ENCODE measurements at places on chromosomes 5 and 9.
A peak's percentile ranks its signal among the peaks of the same experiment; 100 is the strongest.

- no peak for DNase-seq
Measured at GRCh38 chr5:181109489-181110013, 21.4 kb downstream of the OR2V1 start.

DNA sequence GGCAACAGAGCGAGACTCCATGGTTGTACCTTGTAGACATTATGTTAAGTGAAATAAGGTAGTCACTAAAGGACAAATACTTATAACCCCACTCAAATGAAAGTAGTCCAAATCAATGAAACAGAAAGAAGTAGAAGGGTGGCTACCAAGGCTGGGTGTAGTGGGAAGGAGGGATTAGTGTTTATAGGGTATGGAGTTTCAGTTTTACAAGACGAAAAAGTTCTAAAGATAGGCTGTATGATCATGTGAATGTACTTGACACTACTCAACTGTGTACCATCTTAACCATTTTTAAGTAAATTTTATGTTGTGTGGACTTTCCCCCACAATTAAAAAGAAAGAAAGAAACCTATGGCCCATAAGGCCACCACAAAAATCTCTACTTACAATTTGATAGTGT is 32.2 kb downstream of the ALDH7A1 start:
- DNase-seq = no peak

DNA sequence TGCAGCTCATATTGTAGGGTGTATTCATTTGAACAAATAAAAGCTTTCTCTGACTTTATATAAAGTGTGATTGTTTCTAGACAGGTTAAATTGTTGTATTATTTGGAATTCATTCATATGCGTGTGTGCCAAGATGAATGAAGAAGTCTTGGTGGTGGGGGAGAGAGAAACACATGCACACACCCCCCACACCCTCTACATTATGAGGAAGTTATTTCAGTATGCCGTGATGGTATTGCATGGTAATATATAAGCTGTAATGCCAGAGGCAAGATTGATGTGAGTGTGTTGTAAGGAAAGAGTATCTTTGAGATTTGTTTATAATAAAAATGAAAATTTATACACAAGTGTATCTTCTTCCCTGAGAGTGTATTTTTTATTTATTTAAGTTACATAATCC is 71.0 kb downstream of the IPO11 start:
- DNase-seq = no peak

GRCh38 chr5:111756581-111757354 is at the start of gene NREP:
NREP (minus strand) TSS chr5:111757194; CDS start chr5:111755772, 1,422 bp downstream.
- peak; percentile 51 for DNase-seq

DNA sequence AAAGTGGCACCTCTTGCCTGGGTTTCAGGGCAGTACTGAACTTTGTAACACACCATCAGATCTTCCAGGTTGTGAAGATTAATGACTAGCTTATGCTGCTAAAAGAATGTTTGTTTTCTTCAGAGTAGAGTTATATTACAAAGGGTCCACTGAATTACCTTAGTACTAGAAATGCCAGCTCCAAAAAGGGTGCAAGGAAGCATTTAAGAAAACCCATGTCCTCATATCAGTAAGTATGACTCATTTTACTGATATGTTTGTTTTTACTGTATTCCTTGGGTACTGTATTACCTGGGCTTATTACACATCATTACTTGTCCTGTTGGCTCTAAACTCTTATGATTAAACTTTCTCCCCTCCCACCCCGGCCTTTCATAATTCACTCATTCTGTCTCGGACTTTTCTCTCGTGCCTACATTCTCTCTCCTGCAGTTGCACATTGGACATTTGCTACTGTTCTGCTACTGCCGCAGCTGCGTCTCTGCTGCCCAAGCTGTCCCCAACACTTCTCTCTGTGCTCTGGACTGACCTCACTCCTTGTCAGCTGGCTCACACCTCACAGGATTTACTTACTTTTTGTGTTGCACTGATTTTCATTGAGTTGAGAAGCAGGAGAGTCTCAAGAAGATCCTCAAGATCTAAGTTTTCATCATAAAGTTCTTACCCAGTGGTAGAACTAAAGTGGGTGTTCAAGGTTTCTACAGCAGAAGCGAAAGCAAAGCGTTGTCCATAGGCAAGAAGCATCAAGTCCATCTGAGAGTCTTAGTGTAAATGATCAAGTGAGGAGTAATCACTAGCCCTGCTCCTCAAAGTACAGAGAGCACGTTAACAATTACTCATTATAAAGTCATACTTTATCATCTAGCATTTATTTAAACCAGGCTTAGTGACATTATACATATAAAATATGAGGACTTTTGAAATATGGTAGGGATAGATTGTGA is 53.2 kb upstream of the C9orf72 start:
- DNase-seq = no peak

GRCh38 chr9:91589101-91589553 is 165.5 kb upstream of the NFIL3 start:
- peak; percentile 46 for DNase-seq

- DNase-seq = no peak
Measured at GRCh38 chr9:127119320-127119709, 3.1 kb downstream of the ANGPTL2 start.

GRCh38 chr5:95711501-95712346 is 19.4 kb upstream of the RHOBTB3 start:
- peak; percentile 61 for DNase-seq

DNA sequence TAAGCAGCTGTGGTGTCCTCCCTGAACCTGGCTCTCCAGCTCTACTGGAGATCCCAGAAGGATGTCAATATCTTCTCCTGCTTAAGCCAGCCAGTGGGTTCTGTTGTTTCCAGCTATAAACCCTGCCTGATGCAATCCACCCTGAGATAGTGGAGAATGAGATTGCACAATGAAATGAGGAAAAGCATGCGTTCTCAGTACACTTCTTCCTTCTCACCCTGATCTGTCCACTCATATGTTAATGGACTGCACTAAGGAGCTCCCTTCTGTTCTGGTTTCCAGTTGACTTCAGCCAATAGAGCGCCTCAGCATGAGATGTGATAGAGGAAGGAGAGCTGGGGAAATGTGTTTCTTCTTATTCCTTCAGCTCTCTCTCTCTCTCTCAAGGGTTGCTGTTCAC is 40.0 kb upstream of the CDH6 start:
- no peak for DNase-seq

GRCh38 chr5:152303841-152304240 is 101.2 kb downstream of the NMUR2 start:
- DNase-seq = peak; percentile 64

GRCh38 chr9:38038307-38039089 is 30.5 kb downstream of the SHB start:
- no peak for DNase-seq

DNA sequence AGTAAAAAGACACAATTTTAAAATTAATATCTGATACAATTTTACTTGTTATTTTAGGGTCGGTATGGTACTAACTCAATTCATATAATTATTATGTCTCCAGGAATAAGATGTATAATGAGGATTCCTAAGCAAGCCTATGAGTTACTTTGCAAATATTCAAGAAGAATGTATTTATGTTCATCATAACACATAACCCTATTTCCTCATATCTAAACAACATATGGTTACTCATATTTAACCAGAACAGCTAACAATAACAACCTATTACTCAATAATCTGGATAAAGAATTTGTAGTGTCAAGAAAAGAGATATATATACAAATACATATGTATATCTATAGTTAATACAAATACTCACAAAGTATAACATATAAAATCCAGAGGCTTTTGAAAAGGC is 285.9 kb downstream of the ARL15 start:
- DNase-seq = peak; percentile 31

- peak; percentile 86 for DNase-seq
Measured at GRCh38 chr9:130239741-130240241, 25.8 kb upstream of the HMCN2 start.

DNA sequence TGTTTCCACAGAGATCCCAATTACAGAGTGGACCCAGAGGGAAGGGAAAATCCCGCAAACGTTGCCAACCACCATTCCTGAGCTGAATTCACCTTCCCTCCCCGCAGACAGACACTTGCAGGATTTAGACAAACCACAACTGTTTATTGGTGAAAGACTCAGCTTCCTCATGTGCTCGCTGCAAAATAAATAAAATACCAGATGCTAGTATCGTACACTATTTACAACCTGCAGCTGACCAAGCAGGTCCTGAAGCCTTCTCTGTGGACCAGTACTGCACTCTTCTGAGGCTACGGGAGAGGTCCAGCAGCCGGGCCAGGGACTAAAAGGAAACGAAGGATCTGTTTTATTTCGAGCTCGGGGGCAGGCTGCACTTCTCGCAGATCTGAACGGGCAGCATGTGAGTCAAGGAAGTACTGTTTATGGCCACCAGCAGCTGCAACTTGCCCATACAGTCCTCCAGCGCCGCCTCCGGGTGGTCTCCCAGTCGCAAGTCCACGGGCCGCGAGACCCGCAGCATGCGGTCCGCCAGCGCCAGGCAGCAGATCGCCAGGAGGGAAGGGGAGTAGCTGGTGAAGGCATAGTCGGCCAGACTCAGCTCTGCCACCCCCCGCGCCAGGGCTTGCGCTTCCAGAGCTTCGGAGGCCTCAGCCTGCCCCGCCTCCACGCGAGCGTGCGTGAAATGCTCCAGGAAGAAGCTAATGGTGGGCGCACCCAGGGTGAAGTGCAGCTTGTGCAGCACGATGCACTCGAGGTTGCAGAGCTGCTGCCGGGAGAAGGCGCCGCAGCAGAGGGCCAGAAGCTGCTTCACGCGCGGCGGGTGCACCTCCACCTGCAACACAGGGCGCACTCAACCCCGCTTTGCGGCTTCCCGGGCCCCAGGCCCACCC is 2.1 kb downstream of the CCNO start:
- peak; percentile 85 for DNase-seq

GRCh38 chr9:35516479-35516878 is 26.6 kb downstream of the RUSC2 start:
- DNase-seq = peak; percentile 74

DNA sequence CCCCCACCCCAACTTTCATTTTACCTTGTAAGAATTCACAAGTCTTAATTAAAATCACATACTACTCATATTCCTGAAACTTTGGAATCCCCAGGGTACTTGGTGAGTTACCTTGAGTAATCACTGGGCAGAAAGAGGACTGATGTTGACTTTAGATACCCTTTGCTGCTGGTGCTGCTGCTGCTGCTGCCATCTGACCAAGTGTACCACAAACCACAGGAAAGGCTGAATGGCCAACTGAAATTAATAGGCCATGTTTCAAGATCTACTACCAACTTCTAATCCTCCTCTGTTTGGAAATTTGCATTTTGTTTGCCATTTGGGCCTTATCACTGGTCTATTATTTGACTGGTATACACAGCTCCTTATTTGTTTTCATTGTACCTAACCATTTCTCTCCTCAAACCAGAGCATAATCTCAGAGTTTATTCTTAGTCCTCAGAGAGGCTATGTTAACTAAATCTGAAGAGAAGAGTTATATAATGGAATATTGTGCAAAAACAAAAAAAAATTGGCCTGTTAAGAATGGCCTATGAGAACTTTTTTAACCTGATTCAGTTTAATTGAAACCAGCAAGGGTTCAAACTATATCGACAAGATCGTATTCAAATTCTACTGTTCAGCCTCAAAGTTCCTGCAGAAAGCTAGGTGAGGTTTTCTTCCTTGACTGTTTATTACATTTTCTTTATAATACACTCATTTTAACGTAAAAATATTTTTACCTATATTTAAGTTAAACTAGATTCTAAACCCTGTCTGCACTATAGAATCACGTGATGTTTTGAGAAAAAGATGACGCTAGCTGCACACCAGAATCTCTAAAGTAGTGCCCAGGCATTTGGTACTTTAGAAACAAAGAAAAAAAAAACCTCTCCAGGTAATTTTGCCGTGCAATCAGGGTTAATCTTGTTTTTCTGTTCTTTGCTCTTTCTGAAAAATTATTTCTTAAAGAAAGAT is 13.1 kb downstream of the SELENOP start:
- DNase-seq = no peak

DNA sequence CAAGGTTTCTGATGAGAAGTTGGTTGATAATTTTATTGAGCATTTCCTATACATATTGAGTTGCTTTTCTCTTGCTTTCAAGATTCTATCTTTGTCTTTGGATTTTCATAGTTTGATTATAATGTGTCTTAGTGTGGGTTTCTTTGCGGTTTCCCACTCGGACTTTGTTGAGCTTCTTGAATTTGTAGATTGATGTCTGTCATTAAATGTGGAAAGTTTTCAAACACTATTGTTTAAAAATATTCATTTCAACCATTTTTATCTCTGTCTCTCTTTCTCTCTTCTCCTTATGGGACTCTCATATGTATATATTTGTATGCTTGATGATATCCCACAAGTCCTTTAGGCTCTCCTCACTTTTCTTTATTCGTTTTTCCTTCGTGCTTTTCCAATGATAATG is 18.5 kb upstream of the PCDHA1 start:
- no peak for DNase-seq

GRCh38 chr9:88396836-88397577 is 8.8 kb downstream of the SPIN1 start:
- peak; percentile 27 for DNase-seq

DNA sequence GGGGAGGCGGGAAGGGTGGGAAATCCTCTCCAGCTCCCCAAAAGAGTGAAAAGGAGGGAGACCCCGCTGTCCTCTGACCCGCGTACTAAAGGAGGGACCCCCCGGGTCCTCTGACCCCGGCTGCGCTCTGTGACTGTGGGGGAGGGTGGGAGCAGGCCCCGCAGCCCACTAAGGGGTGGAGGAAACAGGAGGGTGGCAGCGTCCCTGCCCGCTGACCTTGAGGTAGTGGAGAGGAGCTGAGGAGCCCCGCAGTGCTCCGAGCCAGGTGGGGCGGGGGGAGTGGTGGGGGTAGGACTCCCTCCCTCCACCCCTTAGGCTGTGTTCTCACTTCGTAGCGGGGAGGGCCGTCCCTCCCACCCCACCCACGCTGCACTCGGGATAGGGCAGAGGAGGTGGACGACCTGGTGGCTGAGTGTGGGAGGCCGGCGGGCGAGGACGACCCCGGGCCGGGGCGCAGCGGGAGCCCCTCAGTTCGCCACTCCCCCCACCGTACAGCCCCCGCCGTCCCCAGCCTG is 449 bp upstream of the ADCY2 start:
- no peak for DNase-seq

- no peak for DNase-seq
Measured at GRCh38 chr5:61732369-61732768, 400.3 kb downstream of the ZSWIM6 start.

DNA sequence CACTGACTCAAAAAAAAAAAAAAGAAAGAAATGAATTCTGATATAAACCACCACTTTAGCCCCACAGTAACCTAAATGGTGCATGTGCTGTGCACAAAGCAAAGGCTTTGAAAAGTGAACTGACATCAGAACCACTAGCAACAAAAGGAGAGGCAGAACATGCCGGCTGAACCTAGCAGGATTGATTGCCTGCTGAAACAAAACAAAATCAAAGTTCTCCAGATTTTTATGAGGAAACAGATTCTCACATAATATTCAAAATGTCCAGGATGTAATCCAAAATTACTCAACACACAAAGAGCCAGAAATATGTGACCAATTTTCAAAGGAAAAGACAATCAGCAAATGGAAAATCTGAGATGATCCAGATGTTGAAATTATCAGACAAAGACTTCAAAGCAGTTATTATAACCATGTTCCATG is 37.9 kb downstream of the UBTD2 start:
- DNase-seq = no peak
